ENCODE measurements at places on chromosomes 11 and 22.

- no peak for DNase-seq
Observed at GRCh38 chr11:72436661-72437060, 2.3 kb upstream of the CLPB start.

GRCh38 chr11:27991736-27992135, 116.2 kb downstream of the KIF18A start:
- DNase-seq, result no peak

DNA sequence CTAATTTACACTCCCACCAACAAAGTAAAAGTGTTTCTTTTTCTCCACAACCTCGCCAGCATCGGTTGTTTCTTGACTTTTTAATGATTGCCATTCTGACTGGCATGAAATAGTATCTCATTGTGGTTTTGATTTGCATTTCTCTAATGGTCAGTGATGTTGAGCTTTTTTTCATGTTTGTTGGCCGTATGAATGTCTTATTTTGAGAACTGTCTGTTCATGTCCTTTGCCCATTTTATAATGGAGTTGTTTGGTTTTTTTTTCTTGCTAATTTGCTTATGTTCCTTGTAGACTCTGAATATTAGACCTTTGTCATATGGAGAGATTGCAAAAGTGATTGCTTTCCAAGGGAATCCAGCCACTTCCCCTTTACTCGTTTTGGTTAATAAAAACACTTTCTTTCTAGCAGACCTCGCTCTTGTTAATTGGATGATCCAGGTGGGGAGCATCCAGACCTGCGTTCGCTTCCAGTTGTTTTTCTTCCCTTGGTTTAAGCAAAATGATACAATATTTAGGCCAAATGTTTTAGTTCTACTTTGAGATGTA, 17.1 kb upstream of the APOL4 start:
- DNase-seq, result no peak

GRCh38 chr11:98568013-98568412, 452.7 kb upstream of the CNTN5 start:
- no peak for DNase-seq

GRCh38 chr11:41005986-41006385, 453.5 kb downstream of the LRRC4C start:
- DNase-seq, result no peak

DNA sequence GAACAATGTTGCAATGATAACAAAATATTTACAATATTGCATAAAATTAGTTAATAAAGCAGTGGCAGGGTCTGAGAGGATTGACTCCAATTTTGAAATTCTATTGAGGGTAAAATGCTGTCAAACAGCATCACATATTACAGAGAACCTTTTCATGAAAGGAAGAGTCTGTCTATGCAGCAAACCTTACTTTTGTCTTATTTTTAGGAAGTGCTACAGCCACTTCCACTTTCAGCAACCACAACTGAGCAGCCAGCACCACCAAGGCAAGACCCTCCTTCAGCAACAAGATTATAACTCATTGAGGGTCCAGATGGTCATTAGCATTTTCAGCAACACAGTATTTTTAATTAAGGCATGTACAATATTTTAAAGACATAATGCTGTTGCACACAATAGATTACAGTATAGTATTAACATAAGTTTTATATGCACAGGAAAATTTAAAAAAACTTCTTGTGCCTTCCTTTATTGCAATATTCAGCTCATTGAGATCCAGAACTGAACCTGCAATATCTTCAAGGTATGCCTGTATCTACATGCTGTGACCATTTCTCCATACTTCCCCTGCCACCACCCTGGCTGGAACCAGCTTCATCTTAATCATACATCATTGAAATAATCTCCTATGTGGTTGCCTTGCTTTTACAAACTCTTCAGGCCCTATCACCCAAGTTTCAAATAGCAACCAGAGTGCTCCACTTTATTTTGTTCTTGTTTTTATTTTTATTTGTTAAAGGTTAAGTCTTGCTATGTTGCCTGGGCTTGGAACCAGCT, 711.2 kb downstream of the KCNA4 start:
- DNase-seq, result no peak

- peak; percentile 81 for DNase-seq
Observed at GRCh38 chr11:113730887-113731726, 25.0 kb upstream of the TMPRSS5 start.

DNA sequence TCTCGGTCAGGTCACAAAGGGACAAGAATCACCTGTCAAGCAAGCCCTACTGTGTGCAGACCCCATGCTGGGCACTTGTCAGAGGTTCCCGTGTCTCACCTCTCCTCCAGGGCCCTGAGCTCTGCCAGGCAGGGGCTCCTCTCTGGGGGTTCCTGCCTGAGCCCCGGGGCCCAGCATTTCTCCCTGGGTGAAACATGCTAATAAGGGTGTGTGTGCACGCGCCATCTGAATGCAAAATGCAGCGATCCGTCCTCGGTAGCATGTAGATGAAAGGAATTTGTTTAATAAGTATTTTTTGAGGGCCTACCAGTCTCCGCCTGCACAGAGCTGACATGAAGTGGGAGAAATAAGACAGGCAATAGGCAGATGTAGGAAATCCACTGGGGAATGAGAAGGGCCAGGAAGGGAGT, 5.8 kb downstream of the ELFN2 start:
- DNase-seq, result no peak

GRCh38 chr22:47691152-47691895, 928.9 kb downstream of the TBC1D22A start:
- no peak for DNase-seq

- DNase-seq, result no peak
Observed at GRCh38 chr11:71402878-71403277, 45.3 kb downstream of the DHCR7 start.

GRCh38 chr22:49177666-49178065, 650.0 kb downstream of the BRD1 start:
- DNase-seq, result no peak

DNA sequence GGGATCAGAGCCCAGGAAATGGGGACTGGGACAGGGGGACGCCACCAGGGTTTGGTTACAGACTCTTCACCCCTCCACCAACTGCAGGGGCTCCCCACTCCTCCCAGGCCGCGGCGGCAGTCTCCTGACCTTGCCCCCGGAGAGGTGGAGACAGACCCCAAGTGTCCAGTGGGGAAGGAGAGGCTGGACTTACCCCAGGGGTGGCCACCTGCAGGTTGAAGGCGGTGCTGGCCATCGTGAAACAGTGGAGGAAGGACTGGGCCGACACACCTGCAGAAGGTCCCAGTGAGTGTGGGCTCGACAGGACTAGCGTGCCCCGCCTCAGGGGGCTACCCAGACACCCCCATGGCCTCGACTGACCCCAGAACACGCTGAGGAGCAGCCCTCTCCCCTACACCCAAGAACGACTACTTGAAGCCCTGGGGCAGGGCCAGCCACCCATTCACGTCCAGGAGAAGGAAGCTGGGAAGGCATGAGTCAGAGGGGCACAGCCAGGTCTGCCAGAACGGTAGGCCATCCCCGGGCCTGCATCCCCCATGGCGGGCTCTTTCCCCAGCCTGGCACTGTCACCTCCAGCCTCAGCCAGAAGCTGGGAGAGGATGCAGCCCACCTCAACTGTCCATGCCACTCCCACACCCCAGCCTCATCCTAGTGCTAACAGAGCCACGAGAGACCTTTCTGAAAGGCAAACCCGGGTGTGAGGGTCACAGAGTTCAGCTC, 2.3 kb downstream of the GATD1 start:
- no peak for DNase-seq

GRCh38 chr22:40263191-40263590, 83.1 kb upstream of the ADSL start:
- DNase-seq, result no peak

DNA sequence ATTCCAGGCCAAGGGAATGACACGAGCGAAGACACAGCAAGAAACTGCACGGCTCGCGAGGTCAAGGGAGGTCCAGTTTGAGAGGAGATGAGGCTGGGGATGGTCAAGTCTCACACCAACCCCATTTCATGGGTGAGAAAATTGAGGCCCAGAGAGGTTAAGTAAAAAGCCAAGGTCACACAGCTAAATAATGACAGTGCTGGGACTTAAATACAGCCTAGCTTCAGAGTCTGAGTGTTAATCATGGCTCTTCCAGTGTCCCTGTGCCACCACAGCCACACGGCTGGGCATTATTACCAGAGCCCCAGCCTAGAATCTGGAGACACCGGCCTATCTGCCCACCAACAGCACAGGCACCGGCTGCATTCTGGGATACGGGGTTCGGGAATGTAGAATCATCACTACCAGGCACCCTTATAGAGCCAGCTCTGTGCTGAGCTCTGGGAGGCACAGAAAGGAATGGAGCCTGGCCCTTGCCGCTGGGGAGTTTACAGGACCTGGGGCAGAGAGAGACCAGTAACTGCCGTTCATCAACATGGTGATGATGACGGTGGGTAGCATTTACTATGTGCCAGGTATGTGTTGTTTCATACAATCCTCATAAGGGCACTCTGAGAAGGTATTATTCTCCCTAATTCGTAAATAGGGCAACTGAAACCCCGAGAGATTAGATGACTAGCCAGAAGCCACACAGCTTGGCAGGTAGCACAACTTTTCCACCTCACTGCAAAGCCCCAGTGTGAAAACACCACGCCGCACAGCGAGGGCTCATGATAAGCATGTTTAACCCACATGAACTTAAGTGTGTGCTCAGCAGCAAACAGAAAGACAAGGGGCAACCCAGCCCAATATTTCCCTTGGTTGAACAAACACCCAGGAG, 51.8 kb downstream of the CD6 start:
- no peak for DNase-seq

GRCh38 chr11:128161994-128162393, 425.4 kb downstream of the ETS1 start:
- no peak for DNase-seq

- DNase-seq, result no peak
Observed at GRCh38 chr22:37059876-37060449, 8.4 kb downstream of the KCTD17 start.

- no peak for DNase-seq
Observed at GRCh38 chr11:65546217-65546958, 11.8 kb downstream of the LTBP3 start.

DNA sequence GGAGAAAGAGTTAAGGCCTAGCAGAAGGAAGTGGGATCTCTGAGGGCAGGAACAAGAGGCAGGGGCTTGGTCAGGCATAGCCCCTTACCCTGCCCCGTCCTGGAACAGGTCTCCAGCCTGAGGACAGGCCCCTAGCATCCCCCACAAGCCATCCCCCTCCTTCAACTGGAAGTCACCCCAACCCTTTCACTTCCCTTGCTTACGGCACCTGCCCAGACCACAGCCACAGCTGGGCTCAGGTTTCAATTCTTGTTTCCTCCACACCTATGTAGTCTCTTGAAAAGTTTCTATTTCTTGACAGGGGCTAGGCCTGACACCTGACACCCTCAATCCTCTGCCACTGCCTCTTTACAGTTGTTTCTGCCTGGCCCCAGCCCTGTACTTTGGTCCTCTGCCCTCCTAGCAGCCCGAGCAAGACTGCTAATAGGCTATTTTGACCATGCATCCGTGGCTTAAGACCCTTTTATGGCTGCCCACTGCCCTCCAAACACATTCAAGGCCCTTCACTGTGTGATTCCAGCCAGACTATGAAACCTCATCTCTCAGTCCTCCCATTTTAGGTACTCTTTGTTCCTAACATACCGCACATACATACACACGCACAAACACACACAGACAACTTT, 10.9 kb upstream of the FCHSD2 start:
- no peak for DNase-seq

DNA sequence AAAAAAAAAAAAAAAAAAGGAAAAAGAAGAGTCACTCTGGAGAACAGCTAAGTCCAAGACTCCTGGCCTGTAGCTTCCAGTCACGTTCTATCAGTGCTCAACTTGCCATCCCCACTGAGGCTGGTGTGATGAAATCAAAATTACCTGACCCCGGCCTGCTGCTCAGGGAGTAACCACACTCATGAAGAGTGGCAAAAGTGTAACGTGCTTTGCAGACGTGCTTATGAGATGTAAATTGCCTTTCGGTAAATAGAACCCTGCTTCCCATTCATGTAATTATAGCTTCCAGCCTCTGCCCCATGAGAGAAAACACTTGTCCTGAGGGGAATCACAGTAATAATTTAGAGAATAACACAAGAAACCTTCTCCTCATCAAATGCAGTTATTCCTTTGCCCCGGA, 28.2 kb upstream of the CHKA start:
- no peak for DNase-seq

DNA sequence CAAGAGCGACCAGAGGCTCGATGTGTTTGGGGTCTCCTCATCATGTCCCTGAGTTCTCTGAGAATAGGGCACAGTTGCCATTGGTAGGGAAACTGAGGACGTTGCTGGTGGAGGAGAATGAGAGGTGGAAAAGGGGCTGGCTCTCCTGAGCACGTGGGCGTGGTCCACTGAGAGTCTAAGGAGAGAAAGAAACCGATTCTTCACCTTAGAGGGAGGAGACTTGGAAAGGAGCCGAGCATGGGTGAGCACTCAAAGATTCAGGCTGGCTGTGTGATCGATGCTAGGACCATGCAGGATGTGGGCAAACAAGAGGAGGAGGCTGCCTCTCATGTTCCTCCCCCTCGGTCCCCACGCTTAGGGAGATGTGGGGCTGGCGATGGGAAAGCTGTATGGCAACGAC, 19.8 kb upstream of the TLCD5 start:
- DNase-seq, result no peak

GRCh38 chr22:25057013-25057881, 104.7 kb downstream of the KIAA1671 start:
- peak; percentile 26 for DNase-seq

DNA sequence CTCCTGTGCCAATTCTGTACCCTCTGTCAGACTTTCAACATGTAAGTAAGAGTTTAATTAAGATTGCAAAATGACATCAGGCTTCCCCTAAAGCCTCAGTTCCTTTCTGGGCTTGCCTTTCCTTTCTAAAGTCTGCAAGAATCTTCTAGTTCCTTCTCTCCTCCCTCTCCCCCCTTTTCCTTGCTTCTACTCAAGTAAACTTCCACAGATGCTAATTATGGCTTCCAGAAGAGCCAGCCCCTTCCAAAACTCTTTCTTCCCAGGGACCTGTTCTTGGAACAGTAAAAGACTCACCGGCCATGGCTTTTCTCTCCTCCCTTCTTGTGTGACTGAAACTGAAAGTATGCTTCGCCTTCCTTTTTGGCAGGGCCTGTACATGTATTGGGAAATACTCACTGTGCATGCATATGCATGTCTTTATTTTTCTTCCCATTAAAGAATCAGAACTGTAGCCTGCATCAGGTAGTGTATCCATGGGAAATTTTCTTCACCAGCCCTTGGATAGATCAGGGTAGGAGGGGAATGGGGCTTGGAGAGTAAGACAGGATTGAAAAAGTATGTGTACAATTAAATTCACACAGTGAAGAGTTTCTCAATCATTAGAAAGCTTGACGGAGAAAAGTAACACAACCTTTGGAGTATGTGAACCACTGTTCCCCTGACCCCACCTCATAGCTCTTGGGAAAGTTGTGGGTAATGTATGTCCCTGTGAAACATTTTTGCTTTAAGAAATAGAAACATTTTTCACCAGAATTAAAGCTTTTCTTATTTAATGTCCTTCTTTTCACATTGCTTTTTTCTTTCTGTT, at the start of gene CASP1:
CASP1 (minus strand) TSS at position 332 of the 808 bp plus-strand sequence; CDS start at position 301, 31 bp downstream.
- DNase-seq, result no peak

- no peak for DNase-seq
Observed at GRCh38 chr11:44661311-44661717, 65.4 kb upstream of the TSPAN18 start.

Data from midbrain (tissue), 1 donor.